ENCODE measurements at places on chromosomes 6 and 20.

GRCh38 chr20:23234311-23235078, 116.1 kb upstream of the NXT1 start:
- H3K27ac ChIP-seq: no peak overlapping the region
- H3K4me3 ChIP-seq: no peak overlapping the region
- no peaks in the 10 kb centered on the region for H3K36me3 ChIP-seq
- no peaks in the 10 kb centered on the region for H3K4me1 ChIP-seq
- no peak for DNase-seq
- H3K27me3 ChIP-seq: no peaks in the 10 kb centered on the region

DNA sequence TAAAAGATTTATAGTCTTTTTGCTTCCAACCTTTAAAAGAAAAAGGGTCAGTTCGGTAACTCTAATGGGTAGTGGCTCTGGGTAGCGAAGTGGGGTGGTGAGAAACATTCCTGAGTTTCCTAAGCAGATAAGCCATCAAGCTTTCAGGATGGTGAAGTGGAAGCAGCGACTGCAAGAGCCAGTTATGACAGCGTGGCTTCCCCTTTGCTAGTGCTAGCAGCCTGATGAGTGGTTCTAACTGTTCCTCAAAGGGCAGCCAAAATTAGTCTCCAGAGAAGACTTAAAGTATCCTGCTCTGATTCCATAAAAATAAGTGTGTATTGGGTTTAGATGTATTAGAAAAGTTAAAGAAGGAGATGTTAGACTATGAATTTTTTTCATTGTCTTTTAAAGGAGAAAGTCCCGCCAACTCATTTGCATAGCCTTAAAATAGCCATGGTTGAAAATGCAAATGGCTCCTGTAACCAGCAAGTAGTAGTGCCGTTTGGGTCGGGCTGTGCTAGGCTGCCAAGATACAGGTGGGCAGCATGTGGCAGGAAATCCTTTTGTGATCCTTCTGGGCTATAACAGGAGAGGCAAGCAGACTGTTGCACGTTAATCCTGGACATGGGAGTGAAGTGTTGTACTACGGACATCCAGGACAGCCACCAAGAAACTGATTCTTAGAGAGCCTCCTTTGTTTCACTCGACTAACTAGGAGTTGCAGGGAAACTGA, 18.0 kb downstream of the ELOVL2 start:
- no peak overlapping the region for H3K27ac ChIP-seq
- no peak overlapping the region for H3K4me3 ChIP-seq
- no peaks in the 10 kb centered on the region for H3K27me3 ChIP-seq
- no peaks in the 10 kb centered on the region for H3K36me3 ChIP-seq
- no peaks in the 10 kb centered on the region for H3K4me1 ChIP-seq

- DNase-seq: no peak
- no peak overlapping the region for H3K27ac ChIP-seq
- H3K4me3 ChIP-seq: no peak overlapping the region
- H3K27me3 ChIP-seq: no peaks in the 10 kb centered on the region
These were observed 651.6 kb downstream of the UTRN start for GRCh38 chr6:144936764-144937163.

GRCh38 chr6:23414051-23414445, 712.0 kb upstream of the NRSN1 start:
- no peak for DNase-seq
- H3K27me3 ChIP-seq: no peaks in the 10 kb centered on the region
- H3K4me3 ChIP-seq: no peak overlapping the region
- H3K36me3 ChIP-seq: no peaks in the 10 kb centered on the region
- no peak overlapping the region for H3K27ac ChIP-seq

GRCh38 chr20:11447371-11448100, 470.2 kb upstream of the BTBD3 start:
- no peaks in the 10 kb centered on the region for H3K27me3 ChIP-seq
- DNase-seq: no peak
- no peak overlapping the region for H3K4me3 ChIP-seq
- no peak overlapping the region for H3K27ac ChIP-seq

DNA sequence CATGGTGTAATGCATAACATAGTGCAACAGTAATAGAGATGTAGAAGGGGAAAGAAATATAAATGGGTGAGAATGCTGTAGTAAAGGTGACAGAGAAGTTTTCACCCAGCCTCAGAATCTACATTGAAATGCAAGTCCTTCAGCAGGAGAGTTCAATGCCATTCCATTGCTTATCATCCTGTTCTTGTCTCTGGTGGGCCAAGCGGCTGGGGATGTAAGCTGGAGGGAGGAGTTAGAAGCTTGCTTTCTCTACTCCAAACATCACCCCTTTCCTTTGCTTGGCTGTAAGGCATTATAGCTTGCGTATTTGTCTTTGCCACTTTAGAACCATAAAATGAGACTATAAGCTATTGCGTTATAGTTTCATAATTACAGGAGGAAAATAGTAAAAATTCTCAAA, 2.2 kb upstream of the FUT9 start:
- H3K4me1 ChIP-seq: peaks cover 4% of the 10 kb centered on the region
- H3K27me3 ChIP-seq: no peaks in the 10 kb centered on the region
- DNase-seq: no peak
- no peaks in the 10 kb centered on the region for H3K36me3 ChIP-seq
- H3K4me3 ChIP-seq: no peak overlapping the region

GRCh38 chr20:38485041-38485440, 12.4 kb downstream of the RALGAPB start:
- H3K27me3 ChIP-seq: no peaks in the 10 kb centered on the region
- H3K36me3 ChIP-seq: no peaks in the 10 kb centered on the region
- no peak overlapping the region for H3K27ac ChIP-seq
- H3K4me3 ChIP-seq: no peak overlapping the region
- no peak for DNase-seq

- no peaks in the 10 kb centered on the region for H3K27me3 ChIP-seq
- H3K4me3 ChIP-seq: no peak overlapping the region
- no peaks in the 10 kb centered on the region for H3K4me1 ChIP-seq
- H3K27ac ChIP-seq: no peak overlapping the region
These were observed 22.1 kb upstream of the ZNF318 start for GRCh38 chr6:43391440-43392031.

DNA sequence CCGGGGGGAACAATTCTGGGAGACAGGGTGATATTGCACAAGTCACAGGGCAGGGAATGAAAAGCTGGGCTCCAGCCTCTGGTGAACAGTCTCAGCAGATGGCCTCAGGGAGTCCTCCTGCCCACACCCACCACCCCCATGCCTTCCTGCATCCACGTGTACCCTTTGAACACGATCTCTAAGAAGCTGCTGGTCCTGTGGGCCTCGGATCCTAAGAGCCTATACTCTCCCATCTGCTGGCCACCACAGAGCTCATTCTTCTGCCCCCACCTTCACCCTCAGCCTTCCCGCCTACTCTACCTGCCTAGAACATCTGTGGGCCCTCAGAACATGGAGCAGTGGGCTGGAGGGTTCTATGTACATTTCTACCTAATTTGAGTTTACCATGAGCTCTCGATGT, 60.3 kb downstream of the TRERF1 start:
- H3K27me3 ChIP-seq: no peaks in the 10 kb centered on the region
- H3K36me3 ChIP-seq: no peaks in the 10 kb centered on the region
- DNase-seq: no peak
- no peaks in the 10 kb centered on the region for H3K4me1 ChIP-seq
- H3K4me3 ChIP-seq: no peak overlapping the region
- H3K27ac ChIP-seq: no peak overlapping the region
